ENCODE measurements at places on chromosomes 11 and 22. TPM values are rescaled to one million over a fixed set of nuclear protein-coding genes. Genes with fewer than 3 reads are reported as not detected.

Gene ALG8
- total RNA-seq = 31.1 TPM

Gene GGTLC2
- total RNA-seq = not detected

Gene ALDH3B1
- total RNA-seq = 14.6 TPM

Gene GRM5
- not detected for total RNA-seq

Gene OR51B5
- total RNA-seq = not detected

Gene DCHS1
- 1.9 TPM for total RNA-seq

Gene OTOG
- not detected for total RNA-seq

Gene ZNF70
- total RNA-seq = 4.9 TPM

Gene AP1B1
- 42.8 TPM for total RNA-seq

Gene MMP7
- not detected for total RNA-seq

Gene LINC01488
- not detected for total RNA-seq

Gene KRTAP5-7
- not detected for total RNA-seq

Gene TIGD3
- total RNA-seq = not detected

Gene MOGAT2
- total RNA-seq = not detected

Gene SLC25A18
- 0.16 TPM for total RNA-seq

Gene SLC35E4
- total RNA-seq = 9.1 TPM

Gene NXPE4
- total RNA-seq = not detected

Gene MAJIN
- total RNA-seq = not detected

Gene KRTAP5-11
- total RNA-seq = not detected

Gene C11orf97
- not detected for total RNA-seq

Gene KCNQ1OT1
- total RNA-seq = 1.4 TPM

Gene P2RX6
- 3.6 TPM for total RNA-seq

Gene IGSF22
- total RNA-seq = not detected

Gene RBMXL2
- not detected for total RNA-seq

Gene APOA4
- not detected for total RNA-seq

All from cardiac atrium fibroblast (primary cell).